ENCODE measurements at places on chromosomes 6 and 20.

- no peak for DNase-seq
Measured at GRCh38 chr6:128409003-128409402, 111.4 kb downstream of the PTPRK start.

GRCh38 chr6:125931733-125932450 is 24.7 kb upstream of the HINT3 start:
- DNase-seq, result no peak

DNA sequence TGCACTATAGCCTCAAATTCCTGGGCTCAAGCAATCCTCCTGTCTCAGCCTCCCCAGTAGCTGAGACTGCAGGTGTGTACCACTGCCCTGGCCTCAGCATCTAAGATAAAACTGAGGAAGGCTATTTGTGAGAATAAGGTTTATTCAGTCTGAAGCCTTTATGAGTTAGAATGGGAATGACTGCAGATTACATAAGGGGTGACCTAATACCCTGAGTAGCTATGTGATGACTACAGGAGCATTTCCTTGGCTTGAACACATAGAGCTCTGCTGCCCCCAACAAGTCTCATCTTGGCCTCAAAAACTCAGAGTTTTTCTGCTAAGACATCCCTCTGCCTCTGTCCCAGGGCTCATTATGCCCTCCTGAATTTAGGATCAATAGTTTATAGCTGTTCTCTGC is 7.6 kb downstream of the GSS start:
- no peak for DNase-seq

GRCh38 chr6:122374307-122374706 is 25.1 kb upstream of the HSF2 start:
- no peak for DNase-seq

- no peak for DNase-seq
Measured at GRCh38 chr6:55774286-55775028, 100.9 kb downstream of the BMP5 start.

GRCh38 chr6:156816505-156816904 is 39.3 kb downstream of the ARID1B start:
- no peak for DNase-seq

DNA sequence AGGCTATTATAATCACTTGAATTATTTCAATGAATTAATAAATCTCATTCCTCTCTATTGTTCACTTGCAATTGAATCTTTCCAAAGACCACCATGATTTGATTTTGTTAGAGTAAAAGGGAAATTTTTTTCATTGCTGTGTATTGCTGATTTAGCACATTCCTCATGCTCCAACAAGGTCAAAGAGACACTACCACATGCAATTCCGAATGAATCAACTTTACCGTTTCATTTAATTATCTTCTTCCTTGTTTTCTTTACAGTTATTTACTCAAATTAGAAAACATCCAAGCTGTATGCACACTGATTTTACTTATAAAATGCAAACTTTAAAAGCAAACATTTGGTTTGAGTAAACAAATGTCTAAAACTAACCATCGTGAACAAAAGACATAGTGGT is 967 bp downstream of the KIAA0408 start:
- DNase-seq, result no peak

- no peak for DNase-seq
Measured at GRCh38 chr20:58945965-58946631, 35.0 kb upstream of the NELFCD start.
